Stimulated activated CD8-positive, alpha-beta memory T cell treated with anti-CD3 and anti-CD28 coated beads, Interleukin-4, amount 100 ng/mL, for 1 hour (primary cell): ENCODE measurements at places on chromosomes 4 and X.

DNA sequence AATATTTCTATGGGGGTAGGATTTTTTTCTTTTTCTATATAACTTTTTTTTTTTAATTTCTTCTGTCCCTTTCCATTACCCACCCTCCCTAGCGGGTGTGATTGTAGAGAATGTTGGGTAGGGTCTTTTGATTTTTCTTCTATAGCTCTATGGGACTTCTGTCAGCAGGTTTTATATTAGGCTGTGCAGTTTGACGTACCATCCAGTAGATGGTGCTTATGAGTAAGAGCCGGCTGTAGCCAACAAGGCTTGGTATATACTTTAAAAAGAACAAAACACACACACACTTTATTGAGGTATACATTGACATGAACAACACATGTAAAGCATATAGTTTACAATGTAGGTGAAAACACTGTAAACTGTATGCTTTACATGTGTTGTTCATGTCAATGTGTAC is 247.9 kb upstream of the POF1B start:
- DNase-seq, result no peak

DNA sequence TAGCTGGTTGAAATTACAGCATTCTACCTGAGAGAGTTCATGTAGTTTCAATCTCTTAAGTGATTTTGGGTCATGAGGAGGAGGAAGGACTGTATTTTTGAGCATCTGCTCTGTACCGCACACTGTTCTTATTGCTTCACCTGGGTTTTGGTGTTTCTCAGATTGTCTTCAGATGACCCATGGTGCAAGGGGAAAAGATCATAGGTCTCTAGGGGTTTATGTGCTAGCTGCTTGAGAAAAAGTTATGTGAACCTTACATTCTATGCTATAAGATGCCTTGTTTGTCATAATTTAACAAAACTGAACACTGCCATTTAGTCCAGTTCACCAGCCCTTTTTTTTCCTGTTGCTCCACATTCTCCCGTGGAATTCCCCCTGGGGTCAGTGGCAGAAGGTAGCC is 60.4 kb downstream of the PDK3 start:
- DNase-seq, result no peak

GRCh38 chrX:39854772-39855747 is 242.7 kb downstream of the BCOR start:
- peak; percentile 47 for DNase-seq

DNA sequence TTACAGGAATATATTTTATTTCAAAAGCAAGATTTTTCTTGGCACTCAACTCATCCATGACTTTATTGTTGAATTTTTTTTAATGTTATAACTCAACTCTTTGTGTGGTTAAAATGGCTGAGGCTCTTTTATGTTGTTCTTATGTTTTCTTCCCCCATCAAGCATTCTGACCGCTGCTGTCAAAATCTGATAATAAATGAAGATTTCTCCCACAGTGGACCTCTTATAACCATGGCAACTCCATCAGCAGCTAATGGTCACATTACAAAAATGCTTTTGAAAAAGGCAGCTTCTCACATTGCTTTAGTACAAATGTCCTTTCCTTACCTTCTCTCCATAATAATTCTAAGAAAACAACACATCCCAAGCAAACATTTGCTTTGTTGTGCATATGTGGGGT is 96.0 kb upstream of the ATOH1 start:
- DNase-seq, result no peak

DNA sequence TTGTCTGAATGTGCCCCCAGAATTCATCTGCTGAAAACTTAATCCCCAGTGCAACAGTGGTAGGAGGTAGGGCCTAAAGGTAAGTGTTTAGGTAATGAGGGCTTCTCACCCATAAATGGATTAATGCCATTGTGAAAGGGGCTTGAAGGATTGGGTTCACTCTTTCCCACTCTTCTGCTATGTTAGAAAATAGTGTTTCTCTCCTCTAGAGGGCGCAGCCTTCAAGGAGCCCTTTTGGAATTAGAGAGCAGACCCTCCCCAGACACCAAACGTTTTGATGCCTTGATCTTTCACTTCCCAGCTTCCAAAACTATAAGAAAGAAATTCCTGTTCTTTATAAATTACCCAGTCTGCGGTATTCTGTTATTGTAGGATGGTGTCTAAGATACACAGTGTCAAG is 706.4 kb downstream of the SMARCA1 start:
- no peak for DNase-seq

- DNase-seq, result no peak
Observed at GRCh38 chrX:103699243-103699642, 11.5 kb upstream of the TMEM31 start.

DNA sequence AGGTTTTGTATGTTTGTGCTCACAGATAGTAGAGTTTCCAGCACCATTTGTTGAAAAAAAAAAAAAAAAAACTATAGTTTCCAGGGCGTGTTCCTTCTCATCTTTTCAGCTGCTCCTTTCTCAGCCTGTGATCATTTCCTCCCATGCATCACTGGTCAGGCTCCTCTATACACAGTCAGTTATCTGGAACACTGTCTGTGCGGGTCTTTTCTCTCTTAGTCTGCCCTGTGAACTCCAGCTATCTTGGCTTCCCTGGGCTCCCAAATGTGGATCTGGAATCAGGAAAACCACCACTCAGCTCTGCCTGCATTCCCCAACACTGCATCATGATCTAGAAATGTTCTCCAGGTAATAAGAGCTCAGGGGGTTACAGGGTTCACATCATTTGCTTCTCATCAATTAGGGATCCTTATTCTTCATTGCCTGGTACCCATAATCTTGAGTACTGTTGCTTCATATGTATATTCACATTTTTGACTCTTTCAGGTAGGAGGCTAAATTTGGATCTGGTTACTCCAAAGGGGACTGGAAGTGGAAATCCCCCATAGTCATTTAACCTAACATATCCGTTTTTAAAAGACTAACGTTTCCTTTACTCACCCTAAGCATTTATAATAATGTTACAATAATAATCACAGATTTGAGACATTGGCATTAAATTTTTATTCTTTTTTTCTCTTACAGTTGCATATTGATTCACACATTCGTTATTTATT is 221.8 kb upstream of the KLF3 start:
- DNase-seq, result no peak

DNA sequence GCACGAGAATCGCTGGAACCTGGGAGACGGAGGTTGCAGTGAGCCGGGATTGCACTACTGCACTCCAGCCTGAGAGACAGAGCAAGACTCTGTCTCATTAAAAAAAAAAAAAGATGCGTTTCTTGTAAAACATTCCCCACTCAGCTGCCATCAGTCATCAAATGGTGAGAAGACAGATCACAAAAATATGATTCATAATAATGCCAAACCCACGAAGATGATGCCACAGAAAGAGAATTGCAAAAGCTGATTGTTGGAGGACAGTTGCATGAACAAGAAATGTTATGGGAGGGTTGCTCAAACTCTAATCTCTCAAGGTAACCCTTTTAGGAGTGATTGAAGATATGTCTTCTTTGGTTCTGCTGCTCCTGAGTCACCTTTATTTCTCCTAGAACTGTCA is 21.4 kb upstream of the SMIM14 start:
- no peak for DNase-seq

- no peak for DNase-seq
Observed at GRCh38 chr4:134702374-134702773, 500.8 kb upstream of the PABPC4L start.

- DNase-seq, result no peak
Observed at GRCh38 chr4:151644622-151645021, 116.2 kb downstream of the GATB start.

DNA sequence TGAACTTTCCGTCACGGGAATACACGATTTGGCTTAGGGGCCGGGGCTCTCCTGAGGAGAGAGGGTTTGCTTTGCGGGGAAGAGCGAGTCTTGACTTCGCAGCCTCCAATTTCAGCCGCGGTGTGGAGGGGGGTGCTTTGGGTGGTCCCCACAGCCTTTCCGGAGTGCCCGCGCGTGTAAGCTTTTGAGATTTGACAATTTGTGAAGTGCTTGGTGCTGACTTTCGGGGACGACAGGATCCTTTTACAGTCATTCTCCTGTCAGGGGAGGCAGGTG is 355 bp downstream of the SCML1 start:
- DNase-seq, result no peak

DNA sequence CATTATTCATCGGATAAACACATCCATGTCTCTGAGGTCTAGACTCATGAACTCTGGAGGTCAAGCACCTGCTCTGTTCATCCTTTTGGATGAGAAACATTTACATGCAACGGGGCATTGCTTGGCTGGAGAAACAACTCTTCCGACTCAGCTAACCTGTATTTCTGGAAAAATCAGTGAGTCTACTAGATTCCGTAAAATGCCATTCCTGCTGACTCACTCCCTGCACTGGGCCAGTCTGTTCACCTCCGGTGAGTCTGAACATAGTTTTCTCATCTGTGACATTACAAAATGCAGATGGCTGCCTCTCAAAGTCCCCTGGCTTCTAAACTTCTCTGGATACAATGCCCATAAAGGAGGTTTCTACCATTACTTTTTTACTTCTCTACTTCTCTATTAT is 185.7 kb upstream of the HS3ST1 start:
- DNase-seq, result no peak

DNA sequence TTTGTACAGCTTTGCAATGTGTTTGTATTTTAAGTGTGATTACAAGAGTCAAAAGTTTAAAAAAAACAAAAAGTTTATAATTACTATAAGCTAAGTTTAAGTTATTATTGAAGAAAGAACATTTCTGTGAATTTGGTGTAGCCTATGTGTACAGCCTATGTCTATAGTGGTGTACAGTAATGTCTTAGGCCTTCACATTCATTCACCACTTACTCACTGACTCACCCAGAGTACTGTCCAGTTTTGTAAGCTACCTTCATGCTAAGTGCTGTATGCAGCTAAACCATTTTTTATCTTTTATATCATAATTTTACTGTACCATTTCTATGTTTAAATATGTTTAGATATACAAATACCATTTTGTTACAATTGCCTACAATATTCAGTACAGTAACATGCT is 182.3 kb downstream of the RPA4 start:
- no peak for DNase-seq

DNA sequence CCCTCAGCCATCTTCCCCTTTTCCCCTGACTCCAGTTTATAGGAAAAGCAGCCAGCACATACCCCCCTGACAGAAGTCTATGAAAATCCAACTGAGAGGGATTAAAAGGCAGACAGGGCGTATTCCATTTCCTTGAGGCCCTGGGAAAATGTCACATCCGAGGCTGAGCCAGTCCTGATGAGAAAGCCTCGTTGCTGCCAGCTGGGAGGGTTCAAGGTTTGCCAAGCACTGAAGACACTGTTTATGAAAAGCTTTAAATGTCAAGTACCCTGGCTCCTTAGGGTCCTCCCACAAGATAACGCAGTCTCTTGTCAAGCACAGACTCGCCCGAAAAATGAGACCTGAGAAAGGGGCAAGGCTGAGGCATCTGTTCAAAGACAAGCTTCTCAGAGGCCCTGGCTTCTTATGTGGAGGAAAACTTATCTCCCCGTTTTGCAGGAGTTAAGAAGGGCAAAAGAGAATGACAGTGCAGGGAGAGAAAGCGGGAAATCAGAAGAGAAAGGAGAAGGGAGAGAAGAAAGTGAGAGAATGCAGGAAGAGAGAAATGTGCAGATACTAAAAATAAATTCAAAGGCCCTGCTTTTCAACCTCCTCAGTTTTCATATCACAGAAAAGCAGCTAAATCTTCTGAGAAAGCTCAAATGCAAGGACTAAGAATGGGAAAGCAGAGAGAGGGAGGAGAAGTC is 44.7 kb downstream of the SCD5 start:
- no peak for DNase-seq

DNA sequence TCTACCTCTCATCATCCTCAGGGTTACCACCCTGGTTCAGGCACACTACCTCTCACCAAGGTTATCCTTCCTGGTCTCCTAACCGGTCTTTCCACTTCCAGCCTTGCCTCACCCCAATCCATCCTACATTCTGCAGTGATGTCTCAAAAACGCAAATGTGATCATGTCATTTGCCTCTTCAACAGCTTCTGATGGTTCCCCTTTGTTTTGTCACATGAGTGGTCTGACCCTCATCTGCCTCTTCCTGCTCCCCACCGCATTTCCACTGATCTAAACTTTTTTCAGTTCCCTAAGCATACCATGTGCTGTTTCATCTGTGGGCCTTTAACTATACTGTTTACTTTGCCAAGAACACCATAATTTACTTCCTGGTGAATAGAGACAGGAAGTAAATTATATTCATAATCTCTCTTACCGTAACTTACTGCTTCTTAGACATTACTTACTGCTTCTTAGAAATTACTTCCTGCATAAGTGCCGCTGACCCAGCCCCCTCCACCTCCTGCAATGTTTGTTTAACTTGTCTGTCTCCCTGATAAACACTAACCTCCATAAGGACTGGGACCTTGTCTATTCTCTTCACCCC is 27.1 kb upstream of the NSUN7 start:
- no peak for DNase-seq

- DNase-seq, result no peak
Observed at GRCh38 chr4:83552924-83553323, 17.0 kb downstream of the GPAT3 start.

DNA sequence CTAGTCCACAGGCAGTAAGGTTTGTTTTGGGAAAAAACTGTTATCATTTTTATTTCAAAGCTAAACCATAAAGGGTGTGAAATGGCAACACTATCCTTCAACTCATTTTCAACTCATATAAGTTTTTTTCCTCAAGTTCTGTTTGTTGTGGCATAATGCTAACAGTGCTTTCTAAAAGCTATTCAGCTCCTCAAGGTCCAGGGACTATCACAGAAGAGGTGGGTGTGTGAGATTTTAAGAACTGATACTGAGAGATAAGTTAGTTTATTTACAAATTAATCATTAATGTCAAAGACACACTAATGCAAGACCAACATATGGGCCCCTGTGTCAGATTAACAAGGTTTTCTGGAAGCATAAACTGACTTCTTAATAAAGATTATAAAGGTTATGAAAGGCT is 11.8 kb downstream of the UGT2B15 start:
- no peak for DNase-seq

DNA sequence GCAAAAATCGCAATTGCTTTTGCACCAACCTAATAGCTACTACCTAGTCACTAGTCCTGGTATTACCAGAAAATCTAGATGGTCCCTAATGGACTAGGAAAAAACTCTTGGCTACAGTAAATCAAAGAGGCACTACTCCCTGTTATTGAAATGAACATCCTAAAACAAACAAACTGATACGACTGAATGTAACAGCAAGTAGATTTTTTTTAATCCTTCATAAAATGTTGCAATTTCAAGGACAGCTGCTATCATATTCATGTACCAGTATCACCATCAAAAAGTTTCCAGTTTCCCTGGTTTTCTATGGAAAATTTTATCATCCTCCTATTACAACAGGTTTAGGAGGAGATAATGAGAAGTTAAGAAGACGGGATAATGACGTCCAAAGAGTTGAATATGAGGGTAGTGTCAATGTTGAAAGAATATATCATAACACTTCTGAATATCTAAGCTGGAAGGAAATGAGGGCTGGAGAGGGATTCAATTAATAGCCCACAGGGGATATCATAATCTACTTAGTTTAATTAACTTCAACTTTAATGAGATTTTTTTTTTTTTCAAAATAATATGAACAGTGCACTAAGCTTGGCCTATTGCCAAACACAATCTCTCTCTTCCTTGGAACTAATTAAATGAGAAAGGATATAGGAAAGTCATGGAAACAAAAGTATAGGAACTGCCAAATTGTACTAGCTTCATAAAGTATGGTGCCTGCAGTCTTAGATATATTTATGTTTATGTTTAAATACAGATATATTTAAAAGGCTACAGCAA is 94.8 kb upstream of the SMIM10 start:
- DNase-seq, result no peak
